ENCODE measurements at places on chromosomes 3 and 15. TPM values are rescaled to one million over a fixed set of nuclear protein-coding genes. Genes with fewer than 3 reads are reported as not detected.
A peak's percentile ranks its signal among the peaks of the same experiment; 100 is the strongest.

IL17RC gene
- total RNA-seq = 26.8 TPM

KPNA4 gene
- 72.7 TPM for total RNA-seq

- H3K4me3 ChIP-seq = no peak overlapping the region
- H3K4me1 ChIP-seq = no peaks in the 10 kb centered on the region
- DNase-seq = no peak
- H3K27me3 ChIP-seq = no peaks in the 10 kb centered on the region
Observed at GRCh38 chr3:105944276-105944675, 75.5 kb upstream of the CBLB start.

DNA sequence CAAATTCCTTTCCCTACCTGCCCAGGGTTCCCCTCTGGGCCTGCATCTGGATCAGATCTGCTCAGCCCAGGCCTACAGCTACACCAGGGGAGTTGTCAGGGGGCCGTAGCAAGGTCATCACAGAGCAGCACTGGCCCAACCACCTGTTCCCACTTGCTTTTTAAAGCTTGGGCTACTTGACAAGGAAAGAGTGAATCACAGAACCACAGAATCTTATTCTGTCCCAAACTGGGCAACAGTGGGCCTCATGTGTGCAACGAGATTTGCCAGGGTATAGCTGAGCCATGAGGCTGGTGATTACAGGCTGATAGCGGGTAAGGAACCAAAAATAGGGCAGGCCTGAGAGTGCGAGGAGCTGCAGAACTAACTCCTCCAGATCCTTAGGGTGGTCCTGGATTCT, 66.7 kb downstream of the MYLK start:
- H3K27ac ChIP-seq = peak overlapping the region; percentile 87
- H3K36me3 ChIP-seq = no peaks in the 10 kb centered on the region

- no peak overlapping the region for H3K27ac ChIP-seq
- H3K27me3 ChIP-seq = no peaks in the 10 kb centered on the region
- H3K4me3 ChIP-seq = no peak overlapping the region
- no peak for DNase-seq
Observed at GRCh38 chr3:167859610-167860009, 124.1 kb downstream of the SERPINI1 start.

DNA sequence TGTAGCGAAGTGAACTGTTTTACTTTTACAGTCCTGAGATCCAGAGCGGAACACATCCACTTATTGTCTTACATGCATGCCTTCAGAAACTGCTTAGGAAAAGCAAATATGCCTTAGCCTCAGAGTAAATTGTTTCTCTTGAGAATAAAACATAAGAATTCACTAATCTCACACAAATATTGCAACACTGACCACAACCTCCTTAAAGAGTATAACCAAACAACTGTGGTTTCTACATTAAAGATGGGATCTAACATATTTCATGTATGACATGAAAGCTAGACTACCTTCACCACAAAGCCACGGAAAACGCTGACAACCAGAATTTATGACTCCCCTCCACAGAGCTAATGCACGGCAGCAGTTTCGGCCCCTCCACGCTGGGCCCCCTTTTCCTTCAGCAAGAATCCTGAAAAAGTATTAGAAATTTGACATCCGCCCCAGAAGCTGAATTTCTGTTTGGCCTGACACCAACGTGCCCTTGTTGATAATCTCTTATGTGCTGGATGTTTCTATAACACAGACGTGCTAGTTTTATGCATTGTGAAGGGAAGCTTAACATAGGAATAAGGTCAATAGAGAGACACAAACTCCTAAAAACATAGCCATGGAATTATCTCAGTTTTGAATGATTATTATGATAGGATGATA, 84.6 kb downstream of the GREM1 start:
- H3K4me3 ChIP-seq = no peak overlapping the region
- H3K4me1 ChIP-seq = no peaks in the 10 kb centered on the region
- no peak overlapping the region for H3K27ac ChIP-seq
- H3K27me3 ChIP-seq = no peaks in the 10 kb centered on the region

TTC21A gene
- total RNA-seq = 2.8 TPM

DNA sequence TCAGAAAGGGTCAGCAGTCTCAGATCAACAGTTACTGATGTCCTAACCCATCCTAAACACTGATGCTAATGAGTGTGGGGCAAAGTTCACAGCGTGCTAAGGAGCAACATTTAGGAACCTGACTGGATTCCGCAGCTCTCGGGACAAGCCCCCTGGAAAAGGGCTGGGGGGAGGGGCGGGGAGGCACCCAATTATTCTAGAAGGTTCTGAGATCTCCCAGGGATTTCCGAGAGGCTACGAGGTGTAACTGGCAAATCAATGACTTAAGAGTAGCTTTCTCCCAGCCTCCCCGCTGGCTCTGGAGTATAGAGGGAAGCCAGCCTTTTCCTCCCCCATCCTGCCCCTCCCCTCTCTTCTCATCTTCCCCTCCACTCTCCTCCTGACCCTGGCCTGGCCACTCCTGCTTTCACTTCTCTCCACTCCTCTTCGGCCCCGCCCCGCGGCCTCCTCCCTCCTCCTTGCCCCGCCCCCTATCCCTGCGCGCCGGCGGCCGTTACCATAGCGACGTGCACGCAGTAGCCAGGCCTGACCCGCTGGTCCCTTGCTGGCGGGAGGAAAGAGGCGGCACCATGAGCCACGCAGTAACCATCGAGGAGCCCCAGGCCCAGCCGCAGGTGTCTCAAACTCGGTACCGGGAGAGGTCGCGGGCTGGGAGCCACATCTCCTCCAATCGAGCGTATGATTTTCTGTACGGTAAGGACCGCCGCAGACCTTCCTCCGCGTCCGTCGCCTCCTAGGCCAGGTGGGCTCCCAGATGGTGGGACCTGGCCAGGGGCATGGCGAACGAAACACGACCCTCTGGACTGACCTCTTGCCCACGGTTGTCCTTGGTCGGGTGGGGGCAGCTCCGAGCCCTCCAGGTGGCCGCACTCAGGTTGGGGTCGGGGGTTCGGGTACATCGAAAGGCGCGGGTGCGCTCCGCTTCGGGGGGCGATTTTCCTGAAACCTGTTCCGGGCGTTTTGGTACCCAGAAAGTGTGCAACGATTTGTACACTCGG, at the start of gene CFAP91:
TSS of gene CFAP91 (plus strand) at position 493 of the 998 bp plus-strand sequence. CDS start at position 570, 77 bp downstream.
- H3K4me1 ChIP-seq = no peaks in the 10 kb centered on the region
- peak within 1 kb of the TSS; percentile 75 for H3K27ac ChIP-seq
- DNase-seq = peak; percentile 98
- no peaks in the 10 kb centered on the region for H3K27me3 ChIP-seq
- H3K36me3 ChIP-seq = no peaks in the 10 kb centered on the region

XCR1 gene
- total RNA-seq = 0.15 TPM

- peak overlapping the region; percentile 77 for H3K4me3 ChIP-seq
- no peaks in the 10 kb centered on the region for H3K36me3 ChIP-seq
- H3K27me3 ChIP-seq = no peaks in the 10 kb centered on the region
Observed at GRCh38 chr15:92903631-92903965, 3.5 kb downstream of the CHD2 start.

- no peak overlapping the region for H3K27ac ChIP-seq
- H3K4me3 ChIP-seq = no peak overlapping the region
- no peaks in the 10 kb centered on the region for H3K27me3 ChIP-seq
- H3K36me3 ChIP-seq = no peaks in the 10 kb centered on the region
- no peaks in the 10 kb centered on the region for H3K4me1 ChIP-seq
Observed at GRCh38 chr15:23912191-23912590, 225.1 kb upstream of the NDN start.

GRCh38 chr3:197555281-197556261, at the start of gene BDH1:
TSS of gene BDH1 (minus strand) at chr3:197555968. CDS start at chr3:197546443, 9,525 bp downstream.
- no peaks in the 10 kb centered on the region for H3K36me3 ChIP-seq
- H3K27me3 ChIP-seq = no peaks in the 10 kb centered on the region
- H3K4me3 ChIP-seq = peak within 1 kb of the TSS; percentile 67
- no peaks in the 10 kb centered on the region for H3K4me1 ChIP-seq
- peak; percentile 24 for DNase-seq
- peak within 1 kb of the TSS; percentile 76 for H3K27ac ChIP-seq

NEK10 gene
- total RNA-seq = 0.77 TPM

DNA sequence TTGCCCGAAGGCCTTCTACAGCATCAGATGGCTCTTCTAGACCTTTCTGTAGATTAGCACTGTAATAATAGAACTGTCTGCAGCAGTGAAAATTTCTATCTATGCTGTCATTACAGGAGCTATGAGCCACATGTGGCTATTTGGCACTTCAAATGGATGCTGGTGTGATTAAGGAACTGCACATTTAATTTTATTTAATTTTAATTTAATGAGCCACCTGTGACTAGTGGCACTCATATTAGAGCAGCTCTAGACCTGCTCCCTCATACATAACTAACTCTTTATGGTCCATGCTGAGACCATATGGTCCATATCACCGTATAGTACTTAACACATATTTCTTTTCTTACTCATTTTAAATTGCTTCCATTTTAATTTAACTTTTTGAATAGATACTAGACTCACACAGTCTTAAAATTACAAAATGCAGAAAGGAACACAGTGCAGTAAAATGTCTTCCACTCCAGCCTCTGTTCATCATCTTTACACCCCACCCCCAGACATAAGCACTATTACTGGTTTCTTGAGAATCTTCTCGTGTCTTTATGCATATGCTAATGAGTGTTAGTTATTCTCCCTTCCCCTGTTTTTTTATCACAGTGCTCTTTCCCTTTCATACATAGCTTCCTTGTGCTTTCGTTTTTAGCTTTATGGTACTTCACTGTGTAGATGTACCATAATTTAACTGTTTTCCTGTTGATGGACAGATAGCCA, 9.6 kb downstream of the LSM3 start:
- DNase-seq = no peak
- H3K4me1 ChIP-seq = no peaks in the 10 kb centered on the region
- H3K36me3 ChIP-seq = no peaks in the 10 kb centered on the region
- no peaks in the 10 kb centered on the region for H3K27me3 ChIP-seq

MBNL1 gene
- total RNA-seq = 226 TPM

DNA sequence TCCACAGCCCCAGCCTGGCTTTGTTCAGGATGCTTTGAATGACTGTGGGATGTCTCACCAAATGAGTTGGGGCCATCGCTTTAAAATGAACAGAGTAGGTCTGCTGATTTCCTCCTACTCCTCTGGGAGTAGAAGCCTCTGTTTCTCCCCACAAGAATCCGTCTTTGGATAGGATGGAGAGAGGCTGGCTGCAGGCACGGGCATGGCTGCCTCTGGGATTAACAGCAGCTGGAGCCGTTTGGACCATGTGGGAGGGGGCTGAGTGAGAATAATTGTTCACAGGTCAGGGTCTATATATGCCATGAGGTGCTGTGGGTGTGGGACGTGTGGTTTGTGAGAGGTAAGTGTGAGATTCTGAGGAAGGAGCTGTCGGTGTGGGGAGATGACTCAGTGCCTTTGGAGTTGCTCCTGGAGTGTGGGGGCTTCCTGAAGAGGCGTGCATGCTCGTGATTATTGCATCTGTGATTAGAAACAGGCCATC, 48.0 kb upstream of the APEH start:
- no peaks in the 10 kb centered on the region for H3K4me1 ChIP-seq
- no peak for DNase-seq
- no peak overlapping the region for H3K27ac ChIP-seq
- H3K4me3 ChIP-seq = no peak overlapping the region

DNA sequence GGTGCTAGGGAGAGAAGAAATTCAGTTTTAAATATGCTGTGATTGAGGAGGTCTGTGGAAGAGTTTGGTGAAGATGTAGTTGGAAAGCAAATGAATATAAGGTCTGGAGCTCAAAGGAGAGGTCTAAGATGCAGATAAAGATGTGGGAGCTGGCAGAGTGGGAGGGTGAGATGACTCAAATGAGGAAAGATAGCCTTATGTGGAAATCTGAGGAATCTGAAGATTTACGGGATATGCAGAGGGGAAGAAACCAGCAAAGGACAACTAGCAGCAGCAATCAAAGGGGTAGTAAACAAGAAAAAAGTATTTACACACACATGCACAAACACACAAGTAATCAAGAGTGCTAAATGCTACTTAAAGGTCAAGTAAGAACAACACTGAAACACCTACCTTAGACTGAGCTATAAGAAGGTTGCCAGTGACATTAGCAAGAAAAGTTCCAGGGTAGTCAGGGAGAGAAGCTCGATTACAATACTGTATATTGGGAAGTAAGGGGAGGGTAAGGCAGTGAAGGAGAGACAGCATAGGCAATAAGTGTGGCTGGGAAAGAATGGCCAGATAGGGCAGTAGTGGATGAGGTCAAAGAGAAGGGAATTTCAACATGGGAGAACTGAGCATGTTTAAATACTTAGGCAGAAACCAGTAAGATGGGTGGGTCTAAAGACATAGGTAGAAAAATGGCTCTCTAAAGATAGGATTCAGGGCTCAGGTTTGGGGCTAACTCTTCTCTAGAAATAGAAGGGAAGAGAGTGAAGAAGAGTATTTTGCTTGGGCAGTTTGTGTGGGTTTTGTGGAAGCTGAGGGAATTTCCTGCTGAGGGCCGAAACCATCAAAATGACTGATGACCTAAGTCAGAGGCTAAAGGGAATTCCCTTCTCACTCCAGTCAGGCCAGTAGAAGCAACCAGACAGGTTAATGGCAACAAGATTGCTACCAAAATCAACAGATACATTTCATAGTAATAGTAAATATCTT, 8.9 kb downstream of the CMTM6 start:
- H3K27ac ChIP-seq = no peak overlapping the region
- no peak overlapping the region for H3K4me3 ChIP-seq
- no peaks in the 10 kb centered on the region for H3K4me1 ChIP-seq
- no peaks in the 10 kb centered on the region for H3K27me3 ChIP-seq

CPN2 gene
- total RNA-seq = 0.15 TPM

DNA sequence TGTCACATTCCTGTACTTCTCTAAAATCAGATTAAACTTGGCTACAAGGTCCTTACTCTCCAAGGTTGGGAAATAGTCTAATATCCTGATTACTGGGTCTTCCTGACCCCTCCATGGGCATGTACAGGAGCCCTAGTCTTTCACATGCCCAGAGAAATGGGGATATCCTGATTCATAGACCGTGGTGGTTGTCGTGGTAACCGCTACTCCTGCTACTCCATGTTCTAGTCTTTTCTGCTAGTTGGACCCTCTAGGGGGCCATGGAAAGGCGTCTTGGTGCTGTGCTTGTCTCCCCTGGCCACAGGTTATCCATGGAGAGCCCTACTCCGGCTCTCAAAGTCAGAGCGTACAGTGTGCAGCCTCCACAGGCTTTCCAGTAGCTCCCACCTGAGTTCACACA, 13.1 kb upstream of the ZBTB38 start:
- no peak for DNase-seq
- H3K27ac ChIP-seq = no peak overlapping the region
- no peaks in the 10 kb centered on the region for H3K27me3 ChIP-seq
- H3K36me3 ChIP-seq = no peaks in the 10 kb centered on the region

CHDH gene
- 1.8 TPM for total RNA-seq

DNA sequence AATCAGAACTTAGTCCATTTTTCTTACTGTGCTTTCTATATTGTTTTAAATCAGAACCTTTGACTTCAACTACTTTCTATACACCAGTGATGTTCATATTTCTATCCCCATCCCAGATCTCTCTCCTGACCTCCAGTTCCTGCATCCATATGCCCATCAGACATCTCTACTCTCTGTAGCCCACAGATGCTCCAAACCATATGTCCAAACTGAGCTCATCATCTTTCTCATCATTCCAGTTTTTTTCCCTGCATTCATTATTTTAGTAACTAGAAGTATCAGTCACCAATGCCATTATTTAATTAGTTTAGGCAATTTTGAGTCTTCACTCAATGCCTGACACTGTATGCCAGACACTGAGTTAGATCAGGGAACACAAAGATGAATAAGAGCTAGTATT, 25.4 kb upstream of the IL16 start:
- DNase-seq = no peak
- H3K27ac ChIP-seq = peak overlapping the region; percentile 15
- H3K4me1 ChIP-seq = no peaks in the 10 kb centered on the region

Measured in uterus (tissue), 4 donors.